ENCODE measurements at places on chromosomes 7 and 10.

GRCh38 chr7:25537662-25538375, 309.5 kb upstream of the NPVF start:
- no peak for DNase-seq

DNA sequence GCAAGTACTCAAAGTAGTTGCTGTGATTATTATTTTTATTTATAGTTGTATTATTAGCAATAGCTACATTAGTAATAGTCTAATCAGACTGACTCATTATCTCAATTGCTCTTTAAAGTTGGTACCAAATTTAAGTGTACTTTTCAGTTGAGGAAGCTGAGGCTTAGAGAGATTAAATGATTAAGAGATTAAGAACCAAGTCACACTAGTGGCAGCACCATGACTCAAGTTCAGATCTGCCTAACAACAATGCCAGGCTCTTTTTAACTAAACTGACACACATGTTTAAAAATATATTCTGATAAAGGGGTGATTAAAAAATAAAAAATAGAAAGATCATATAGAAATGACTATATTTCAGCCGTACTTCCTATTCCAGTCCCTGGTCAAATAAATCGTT, 42.0 kb downstream of the FZD1 start:
- DNase-seq = no peak

- DNase-seq = no peak
Observed at GRCh38 chr7:141550386-141551093, 670 bp upstream of the AGK start.

DNA sequence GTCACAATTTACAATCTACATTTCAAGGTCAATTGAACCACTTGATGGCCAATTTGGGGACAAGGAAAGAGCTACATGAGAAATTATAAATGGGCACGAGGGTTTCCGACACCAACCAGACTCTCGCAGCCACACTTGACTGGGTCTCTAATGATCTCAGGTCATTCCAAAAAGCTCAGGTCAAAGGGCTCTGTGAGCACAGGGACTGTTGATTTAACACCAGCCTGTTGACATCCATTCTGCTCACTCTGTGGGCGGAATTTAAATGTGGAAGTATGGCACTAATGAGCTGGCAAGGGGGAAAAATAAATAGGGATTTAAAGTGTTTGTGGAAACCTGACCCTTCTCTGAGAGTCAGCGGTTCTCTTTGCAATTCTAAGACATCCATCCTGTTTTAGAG, 810.7 kb upstream of the AUTS2 start:
- no peak for DNase-seq

DNA sequence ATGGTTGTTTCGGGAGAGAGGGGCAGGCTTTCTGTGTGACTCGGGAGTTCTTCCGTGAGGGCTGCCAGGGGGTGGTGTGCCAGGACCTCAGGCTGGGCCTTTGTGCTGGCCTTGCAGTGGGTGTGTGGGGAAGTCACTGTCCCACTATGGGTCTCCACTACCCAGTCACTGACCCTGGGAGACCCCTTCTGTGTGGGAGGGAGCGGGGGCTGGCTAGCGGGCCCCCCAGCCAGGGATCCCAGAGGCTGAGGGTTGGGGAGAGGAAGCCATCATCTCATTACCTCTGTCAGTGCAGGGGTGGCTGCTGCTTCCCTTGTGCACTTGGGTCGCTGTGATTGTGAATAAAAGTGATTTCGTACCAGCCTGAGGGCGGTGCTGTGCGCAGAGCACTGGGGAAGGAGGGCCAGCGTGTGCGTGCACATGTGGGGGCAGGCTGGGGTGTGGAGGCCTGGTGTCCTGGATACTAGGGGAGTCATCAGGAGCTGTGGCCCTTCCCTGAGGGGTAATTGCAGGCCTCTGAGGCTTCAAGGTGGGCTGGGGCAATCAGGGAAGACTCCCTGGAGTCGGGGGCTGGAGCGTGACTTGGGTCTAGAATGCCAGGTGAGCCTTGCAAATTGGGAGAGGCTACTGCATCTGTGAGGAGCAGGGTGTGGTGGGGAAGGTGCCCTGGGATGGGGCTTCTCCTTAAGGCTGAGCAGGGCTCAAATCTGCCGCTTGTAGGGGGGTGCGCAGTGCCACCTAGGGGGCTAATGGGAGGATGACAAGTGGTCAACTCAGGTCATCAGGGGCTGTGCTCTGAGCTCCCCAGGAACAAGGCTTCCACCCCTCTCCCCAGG, 98.9 kb downstream of the NEURL1 start:
- DNase-seq = no peak

- DNase-seq = no peak
Observed at GRCh38 chr10:102422545-102423129, 2.0 kb downstream of the FBXL15 start.

DNA sequence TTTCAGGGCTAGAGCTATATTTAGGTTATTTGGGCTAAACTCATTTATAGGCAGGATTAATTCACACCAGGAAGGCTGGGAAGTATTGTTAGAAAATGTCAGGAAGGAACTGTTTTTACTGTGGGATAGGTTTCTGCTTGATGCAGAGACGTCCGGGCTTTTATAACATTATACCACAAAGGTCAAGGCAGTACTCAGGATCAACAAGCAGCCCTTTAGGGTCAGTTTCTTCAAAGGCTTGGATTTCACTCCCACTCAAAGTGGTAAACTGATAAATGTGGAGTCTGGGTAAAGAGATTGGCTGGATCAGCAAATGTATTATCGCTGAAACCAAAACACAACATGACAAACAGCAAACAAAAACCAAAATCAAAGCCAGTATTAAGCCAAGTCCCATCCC, 127.2 kb downstream of the ARL5B start:
- DNase-seq = no peak

DNA sequence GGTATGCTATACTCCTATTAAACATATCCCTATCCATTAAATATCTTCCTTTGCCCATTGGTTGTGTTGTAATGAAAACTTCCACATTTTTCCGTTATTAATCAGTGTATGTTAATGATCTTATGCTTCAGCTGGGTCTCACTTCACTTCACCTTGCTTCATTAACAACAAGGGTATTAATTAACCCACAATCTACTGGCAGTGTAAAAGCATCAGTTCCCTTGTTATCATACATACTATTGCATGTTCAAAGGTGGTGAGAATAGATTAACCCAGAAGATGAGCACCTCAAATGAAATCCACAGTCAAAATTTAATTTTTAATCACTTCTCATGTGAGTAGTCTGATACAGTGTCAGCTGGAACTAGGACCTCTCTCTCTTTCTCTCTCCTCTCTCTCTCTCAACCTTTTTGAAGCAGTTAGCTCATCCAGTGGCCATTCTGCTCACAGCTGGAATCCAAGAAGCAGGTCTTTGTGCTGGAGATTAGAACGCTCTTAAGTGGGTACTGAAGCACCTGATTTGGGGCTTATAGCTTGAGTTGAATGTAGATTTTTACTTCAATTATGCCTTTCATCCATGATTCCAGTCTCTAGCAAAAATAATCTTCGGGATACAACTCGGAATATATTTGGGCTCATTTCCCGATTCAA, 172.3 kb downstream of the RAPGEF5 start:
- DNase-seq = no peak

All from central memory CD4-positive, alpha-beta T cell (primary cell).